Osteoblast (primary cell): ENCODE measurements at places on chromosomes 2 and 18. TPM values are rescaled to one million over a fixed set of nuclear protein-coding genes. Genes with fewer than 3 reads are reported as not detected.

DNA sequence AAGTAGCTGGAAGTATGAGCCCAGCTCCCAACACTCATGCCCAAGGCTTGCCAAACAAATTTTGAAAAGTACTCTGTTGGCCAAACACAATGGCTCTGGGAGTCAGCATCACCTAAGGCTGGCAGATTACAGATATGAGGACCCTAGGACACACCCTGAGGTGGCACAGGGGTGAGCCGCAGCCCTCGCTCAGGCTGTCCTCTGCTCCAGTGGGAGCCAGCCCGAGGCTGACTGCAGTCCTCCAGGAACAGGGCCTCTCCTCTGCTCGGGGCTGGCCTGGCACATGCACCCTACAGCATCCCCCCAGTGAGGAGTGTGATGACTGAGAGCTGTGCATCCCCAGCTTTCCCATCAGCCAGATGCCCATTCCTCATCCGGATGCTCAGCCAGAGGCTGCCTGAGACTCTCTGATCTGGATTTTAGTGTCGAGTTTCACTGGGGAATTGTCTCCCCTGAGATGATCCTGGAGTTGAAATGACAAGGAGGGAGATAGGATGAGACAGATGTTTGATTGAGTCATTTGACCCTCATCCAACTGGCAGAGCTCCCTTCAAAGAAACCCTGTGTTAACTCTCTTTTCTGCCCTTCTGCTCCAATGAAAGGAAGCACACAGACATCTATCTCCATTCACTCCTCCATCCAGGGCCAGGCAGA is 269.3 kb upstream of the NCKAP5 start:
- H3K27me3 ChIP-seq, result no peaks in the 10 kb centered on the region
- peak; percentile 90 for DNase-seq
- H3K4me1 ChIP-seq, result peaks cover 35% of the 10 kb centered on the region
- no peaks in the 10 kb centered on the region for H3K36me3 ChIP-seq
- peak overlapping the region; percentile 66 for H3K27ac ChIP-seq

- no peak overlapping the region for H3K27ac ChIP-seq
- H3K36me3 ChIP-seq, result peaks cover 30% of the 10 kb centered on the region
- DNase-seq, result no peak
- H3K4me3 ChIP-seq, result no peak overlapping the region
- no peaks in the 10 kb centered on the region for H3K27me3 ChIP-seq
- peaks cover 8% of the 10 kb centered on the region for H3K4me1 ChIP-seq
Observed at GRCh38 chr18:47113796-47114540, 36.3 kb downstream of the HDHD2 start.

Gene DCDC2C
- not detected in 2 replicates for total RNA-seq

DNA sequence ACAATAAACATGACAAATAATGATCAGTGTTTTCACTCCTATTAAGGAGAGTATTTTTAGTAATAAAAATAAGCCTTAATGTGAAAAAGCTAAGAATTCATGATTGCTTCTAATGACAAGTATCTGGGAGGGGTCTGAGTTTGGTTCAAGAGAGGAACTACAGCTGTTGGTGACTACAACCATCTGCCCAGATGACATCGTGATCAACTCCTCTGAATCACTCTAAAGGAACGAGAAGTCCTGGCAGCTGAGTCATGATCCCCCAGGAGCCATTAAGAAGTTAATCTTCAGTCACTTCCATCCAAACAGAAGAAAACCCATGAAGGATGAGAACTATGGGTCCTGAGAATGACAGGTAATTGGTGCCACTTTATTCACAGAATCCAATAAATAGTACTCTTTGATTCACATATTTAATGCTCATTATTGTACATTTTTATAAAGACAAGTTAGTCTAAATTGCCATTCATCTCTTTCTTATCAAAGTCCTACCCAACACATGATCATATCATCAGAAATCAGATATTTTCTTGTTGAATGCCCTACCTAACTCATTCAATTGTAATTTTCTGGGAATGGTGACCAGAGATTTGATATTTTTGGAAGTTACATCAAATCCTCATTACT is 6.8 kb downstream of the TFPI start:
- H3K4me3 ChIP-seq, result no peak overlapping the region
- H3K36me3 ChIP-seq, result peaks cover 17% of the 10 kb centered on the region
- H3K27ac ChIP-seq, result peak overlapping the region; percentile 97
- DNase-seq, result peak; percentile 69
- H3K4me1 ChIP-seq, result peaks cover 83% of the 10 kb centered on the region
- H3K27me3 ChIP-seq, result no peaks in the 10 kb centered on the region

GRCh38 chr2:156189143-156189542 is 143.4 kb downstream of the NR4A2 start:
- peak; percentile 13 for DNase-seq
- H3K27me3 ChIP-seq, result no peaks in the 10 kb centered on the region
- H3K36me3 ChIP-seq, result no peaks in the 10 kb centered on the region
- H3K4me1 ChIP-seq, result no peaks in the 10 kb centered on the region
- no peak overlapping the region for H3K4me3 ChIP-seq
- no peak overlapping the region for H3K27ac ChIP-seq

Gene EMILIN1
- total RNA-seq, result 137 and 138 TPM in 2 replicates
